Activated CD4-positive, alpha-beta T cell treated with anti-CD3 and anti-CD28 coated beads, Interleukin-2, amount 10 ng/mL, durations not matched to agents 7 days and 5 days (primary cell): ENCODE measurements at places on chromosomes 6 and 20. TPM values are rescaled to one million over a fixed set of nuclear protein-coding genes. Genes with fewer than 3 reads are reported as not detected.

Gene TGM3
- not detected for total RNA-seq

DNA sequence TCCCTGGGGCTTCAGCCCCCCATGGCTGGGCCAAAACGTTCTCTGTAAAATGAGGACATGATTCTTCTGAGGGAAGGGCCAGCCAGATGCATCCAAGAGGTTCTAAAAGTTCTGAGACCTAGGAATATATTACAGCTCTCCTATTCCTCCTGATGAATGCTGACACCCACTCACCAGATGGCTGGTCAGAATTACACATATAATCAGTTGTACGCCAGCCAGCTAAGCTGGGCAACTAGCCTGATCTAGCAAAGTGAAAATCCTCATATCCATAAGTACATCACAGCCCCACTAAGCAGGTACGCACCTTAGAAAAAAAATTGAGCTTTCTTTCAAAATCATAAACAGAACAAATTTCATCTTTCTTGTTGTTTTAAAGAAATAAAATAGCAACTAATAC lies 34.8 kb downstream of the C6orf118 start:
- no peaks in the 10 kb centered on the region for H3K36me3 ChIP-seq
- H3K4me3 ChIP-seq = no peak overlapping the region

- DNase-seq = no peak
- no peak overlapping the region for H3K4me3 ChIP-seq
- no peaks in the 10 kb centered on the region for H3K36me3 ChIP-seq
- H3K27me3 ChIP-seq = peaks cover 26% of the 10 kb centered on the region
These were observed 220.1 kb upstream of the GGTLC1 start for GRCh38 chr20:24208652-24209051.

Gene SLC22A1
- total RNA-seq = 0.67 TPM

GRCh38 chr20:50017576-50018248 lies 34.9 kb downstream of the SNAI1 start:
- no peaks in the 10 kb centered on the region for H3K27me3 ChIP-seq
- DNase-seq = no peak
- H3K36me3 ChIP-seq = no peaks in the 10 kb centered on the region
- H3K4me1 ChIP-seq = peaks cover 7% of the 10 kb centered on the region
- H3K27ac ChIP-seq = no peak overlapping the region

DNA sequence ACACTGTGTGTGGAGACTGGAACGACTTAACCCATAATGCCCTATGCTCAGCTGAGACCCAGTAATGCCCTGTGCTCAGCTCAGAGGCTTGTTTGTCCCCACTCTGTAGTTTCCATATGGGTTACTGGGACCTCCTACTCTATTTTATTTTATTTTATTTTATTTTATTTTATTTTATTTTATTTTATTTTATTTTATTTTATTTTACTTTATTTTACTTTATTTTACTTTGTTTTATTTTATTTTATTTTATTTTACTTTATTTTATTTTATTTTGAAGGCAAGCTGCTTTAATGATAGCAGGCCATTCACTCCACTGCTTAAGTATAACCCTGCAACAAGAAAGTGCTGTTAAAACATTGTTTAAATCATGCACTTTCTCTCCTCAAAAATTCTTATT lies 603.4 kb upstream of the JAG1 start:
- DNase-seq = no peak
- no peaks in the 10 kb centered on the region for H3K27me3 ChIP-seq
- H3K4me1 ChIP-seq = no peaks in the 10 kb centered on the region
